ENCODE measurements at places on chromosomes 5 and 9.

DNA sequence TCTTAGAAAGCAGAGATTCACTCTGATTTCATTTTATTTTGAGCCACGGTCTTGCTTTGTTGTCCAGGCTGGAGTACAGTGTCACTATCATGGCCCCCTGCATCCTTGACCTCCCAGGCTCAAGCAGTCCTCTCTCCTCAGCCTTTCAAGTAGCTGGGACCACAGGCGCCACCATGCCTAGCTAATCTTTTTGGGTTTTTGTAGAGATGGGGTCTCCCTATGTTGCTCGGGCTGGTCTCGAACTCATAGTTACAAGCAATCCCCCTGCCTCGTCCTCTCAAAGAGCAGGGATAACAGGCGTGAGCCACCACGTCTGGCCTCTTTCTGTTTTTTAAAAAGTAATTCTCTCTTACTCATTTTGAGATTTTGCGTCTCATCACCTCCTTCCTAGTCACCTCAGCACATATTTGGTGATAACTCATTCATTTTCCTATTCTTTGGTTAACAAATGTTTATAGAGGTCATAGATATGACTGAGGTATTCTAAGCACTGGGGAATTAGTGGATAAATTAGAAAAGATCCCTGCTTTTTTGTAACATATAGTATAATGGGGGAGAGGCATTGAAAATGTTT is 10.8 kb upstream of the DCP2 start:
- no peak for DNase-seq

- DNase-seq, result no peak
Observed at GRCh38 chr9:27426511-27427271, 97.4 kb upstream of the IFNK start.

DNA sequence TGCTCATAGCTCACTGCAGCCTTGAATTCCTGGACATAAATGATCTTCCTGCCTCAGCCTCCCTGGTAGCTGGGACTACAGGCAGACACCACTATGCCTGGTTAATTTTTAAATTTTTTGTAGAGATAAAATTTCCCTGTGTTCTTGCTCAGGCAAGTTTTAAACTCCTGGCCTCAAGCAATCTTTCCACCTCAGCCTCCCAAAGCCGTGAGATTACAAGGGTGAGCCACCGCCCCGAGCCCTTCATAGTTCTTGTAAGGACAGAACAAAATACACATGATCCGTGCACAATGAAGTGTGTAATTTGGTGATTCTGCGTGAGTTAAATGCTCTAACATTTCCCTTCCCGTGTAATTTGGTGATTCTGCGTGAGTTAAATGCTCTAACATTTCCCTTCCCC is 27.7 kb upstream of the MYO10 start:
- no peak for DNase-seq

GRCh38 chr5:179870403-179870903 is 11.8 kb upstream of the MRNIP start:
- no peak for DNase-seq

- DNase-seq, result no peak
Observed at GRCh38 chr5:69043655-69043996, 50.2 kb upstream of the SLC30A5 start.

- DNase-seq, result peak; percentile 29
Observed at GRCh38 chr5:56693220-56693579, 122.1 kb upstream of the MAP3K1 start.

DNA sequence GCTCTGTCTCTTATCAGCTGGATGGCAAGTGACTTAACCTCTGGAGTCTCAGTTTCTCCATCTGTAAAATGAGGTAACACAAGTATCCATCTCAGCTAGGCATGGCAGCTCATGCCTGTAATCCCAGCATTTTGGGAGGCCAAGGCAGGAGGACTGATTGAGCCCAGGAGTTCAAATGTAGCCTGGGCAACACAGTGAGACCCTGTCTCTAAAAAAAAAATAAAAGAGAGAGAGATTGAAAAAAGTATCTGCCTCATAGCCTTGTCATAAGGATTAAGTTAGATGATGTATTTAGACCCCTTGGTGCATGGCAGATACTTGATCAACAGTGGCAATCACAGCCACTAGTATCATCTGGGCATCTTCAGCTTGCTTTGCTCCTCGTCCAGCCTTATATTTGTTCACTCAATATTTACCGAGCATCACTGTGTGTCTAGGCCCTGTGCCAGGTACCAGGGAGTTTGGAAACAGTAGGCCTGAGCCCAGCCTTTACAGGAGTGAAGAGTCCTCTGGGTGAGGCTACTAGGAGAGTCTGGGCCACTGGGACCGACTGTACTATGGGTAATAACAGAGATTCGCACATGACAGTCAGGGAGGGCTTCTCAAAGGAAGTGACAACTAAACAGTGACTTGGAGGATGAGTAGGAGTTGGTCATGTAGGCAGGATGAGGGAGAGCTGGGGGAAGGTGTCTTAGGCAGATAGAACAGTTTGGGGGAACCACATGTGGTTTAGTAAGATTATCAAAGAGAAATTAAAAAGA is 34.2 kb downstream of the CORO2A start:
- no peak for DNase-seq

DNA sequence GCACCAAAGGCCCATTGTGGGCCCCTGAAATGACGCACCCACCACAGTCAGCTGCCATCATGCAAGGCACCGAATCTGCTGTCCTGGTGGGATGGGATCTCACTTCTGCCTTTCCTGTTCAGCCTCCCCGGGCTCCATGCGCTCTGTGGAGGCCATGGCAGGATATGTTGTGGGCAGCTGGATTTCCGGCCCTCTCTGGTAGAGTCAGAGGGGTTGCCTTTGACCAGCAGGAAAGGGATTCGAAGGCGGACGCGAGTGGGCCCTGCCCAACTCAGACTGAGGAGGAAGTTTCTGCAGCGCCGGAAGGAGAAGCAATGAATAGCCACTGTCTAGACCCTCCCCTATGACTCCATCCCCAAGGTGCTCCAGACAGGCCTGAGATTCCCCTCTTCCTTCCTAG is 35.5 kb downstream of the GADD45G start:
- no peak for DNase-seq

DNA sequence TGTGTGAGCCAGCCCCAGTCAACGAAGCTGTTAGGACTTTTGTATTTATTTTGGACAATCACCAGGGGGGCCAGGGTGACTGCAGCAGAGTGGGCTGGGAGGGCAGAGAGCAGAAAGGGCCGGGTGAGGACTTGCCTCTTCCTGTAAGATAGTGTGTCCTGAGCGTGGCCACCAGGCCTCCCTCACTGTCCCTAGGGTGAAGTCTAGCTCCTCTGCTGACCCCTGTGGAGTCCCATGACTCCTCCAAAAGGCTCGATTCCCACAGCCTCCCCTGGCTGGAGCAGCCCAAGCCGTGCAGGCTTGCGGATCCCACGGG is 147.8 kb downstream of the RXRA start:
- no peak for DNase-seq

DNA sequence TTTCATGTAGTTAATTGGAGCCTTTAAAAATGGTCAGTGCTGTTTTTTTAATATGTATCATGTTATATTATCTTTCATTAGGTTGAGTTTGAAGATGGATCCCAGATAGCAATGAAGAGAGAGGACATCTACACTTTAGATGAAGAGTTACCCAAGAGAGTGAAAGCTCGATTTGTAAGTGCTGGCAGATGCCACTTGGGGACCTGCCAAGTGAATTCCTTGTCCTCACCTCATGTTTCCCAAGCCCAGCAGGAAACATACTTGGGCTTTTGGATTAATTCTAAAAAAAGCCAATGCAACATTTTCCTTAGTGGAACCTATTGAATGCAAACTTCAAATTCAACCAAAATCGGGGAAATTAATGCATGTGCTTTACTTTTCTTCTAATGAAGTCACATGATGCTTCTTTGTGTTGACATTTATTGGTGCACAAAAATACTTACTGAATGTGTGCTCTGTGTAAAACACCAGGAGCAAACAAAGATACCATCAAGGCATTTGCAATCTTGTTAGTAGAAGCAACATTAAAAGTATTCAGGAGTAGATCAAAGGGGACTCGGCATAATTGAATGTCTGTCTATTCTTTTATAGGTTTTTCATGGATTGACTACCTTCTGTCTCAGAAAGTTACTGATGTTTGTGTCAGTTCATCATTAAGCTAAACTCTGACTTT is 412.1 kb downstream of the KDM4C start:
- DNase-seq, result no peak

DNA sequence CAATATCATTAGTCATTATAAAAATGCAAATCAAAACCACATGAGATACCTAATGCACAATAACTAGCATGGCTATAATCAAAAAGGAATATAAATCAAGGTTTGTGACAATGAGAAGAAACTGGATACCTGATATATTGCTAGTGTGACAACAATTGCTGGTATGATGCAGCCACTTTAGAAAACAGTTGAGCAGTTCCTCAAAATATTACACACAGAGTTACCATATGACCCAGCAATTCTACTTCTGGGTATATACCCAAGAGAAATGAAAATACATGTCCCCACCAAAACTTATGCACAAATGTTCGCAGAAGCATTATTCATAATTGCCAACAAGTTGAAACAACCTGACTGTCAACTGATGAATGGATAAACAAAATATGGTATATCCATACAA is 339.7 kb upstream of the POU5F2 start:
- no peak for DNase-seq

GRCh38 chr9:7033076-7034045 is 275.6 kb downstream of the KDM4C start:
- no peak for DNase-seq

DNA sequence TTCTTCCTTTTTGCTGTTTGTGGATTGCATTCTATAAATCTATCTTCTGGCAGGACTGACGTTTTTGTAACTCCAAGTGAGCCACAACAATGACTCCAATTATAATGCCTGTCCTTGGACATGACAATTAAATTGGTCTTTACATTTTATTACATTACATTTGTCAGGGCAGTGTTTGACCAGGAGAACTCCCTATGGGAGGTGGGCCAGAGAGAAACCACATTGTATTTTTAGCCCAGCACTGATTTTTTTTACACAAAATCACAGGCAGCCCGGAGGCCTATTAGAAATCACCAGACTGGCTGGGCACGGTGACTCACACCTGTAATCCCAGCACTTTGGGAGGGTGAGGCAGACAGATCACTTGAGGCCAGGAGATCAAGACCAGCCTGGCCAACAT is 99.1 kb upstream of the SMC5 start:
- no peak for DNase-seq

DNA sequence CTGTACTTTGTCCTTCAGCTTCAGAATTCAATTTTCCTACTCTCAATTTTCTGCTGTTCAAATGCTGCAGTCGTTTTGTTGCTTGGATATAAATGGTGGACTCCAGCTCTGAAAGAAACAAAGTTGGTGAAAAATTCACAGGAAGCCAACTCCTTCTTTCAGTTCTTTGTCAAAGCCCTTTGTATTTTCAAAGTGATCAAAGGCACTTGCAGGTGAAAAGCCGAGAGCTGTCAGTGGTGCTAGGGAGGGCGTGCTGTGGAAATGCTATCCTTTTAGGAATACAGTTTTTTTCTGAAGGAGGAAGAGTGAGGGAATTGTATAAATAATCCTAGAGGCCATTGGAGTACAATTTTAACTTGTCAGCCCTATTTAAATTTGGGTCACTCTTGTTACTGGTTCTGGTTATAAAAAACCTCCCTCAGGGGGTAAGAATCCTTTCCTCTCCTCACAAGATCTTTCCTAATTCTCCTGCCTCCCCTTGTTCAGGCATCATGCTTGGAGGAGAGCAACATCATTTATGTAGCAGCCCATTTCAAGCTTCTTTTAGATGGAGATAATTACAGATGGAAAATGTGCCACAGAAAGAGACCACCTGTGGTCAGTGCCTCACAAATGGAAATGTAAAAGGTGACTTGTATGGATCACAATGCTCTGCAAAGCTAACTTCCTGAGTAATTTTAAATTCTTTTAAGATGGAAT is 62.5 kb upstream of the GHR start:
- DNase-seq, result no peak

DNA sequence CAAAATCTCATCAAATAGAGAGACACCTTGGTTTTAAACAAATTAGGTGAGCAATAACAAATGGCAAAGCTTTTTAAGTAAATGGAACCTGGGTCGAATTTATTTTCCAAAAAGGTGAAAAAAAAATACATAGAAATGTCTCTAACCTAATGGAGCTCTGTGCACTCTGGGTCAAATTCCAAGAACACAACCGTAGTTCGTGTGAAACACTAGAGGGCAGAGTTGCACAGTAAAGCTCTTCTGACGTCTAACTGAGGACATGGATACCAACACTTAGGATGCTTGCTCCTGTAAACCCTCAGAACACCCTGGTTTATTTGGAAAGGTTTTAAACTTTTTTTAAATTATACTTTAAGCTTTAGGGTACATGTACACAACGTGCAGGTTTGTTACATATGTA is 18.9 kb downstream of the MARCHF11 start:
- DNase-seq, result no peak

GRCh38 chr5:129724222-129724621 is 23.7 kb upstream of the MINAR2 start:
- no peak for DNase-seq

DNA sequence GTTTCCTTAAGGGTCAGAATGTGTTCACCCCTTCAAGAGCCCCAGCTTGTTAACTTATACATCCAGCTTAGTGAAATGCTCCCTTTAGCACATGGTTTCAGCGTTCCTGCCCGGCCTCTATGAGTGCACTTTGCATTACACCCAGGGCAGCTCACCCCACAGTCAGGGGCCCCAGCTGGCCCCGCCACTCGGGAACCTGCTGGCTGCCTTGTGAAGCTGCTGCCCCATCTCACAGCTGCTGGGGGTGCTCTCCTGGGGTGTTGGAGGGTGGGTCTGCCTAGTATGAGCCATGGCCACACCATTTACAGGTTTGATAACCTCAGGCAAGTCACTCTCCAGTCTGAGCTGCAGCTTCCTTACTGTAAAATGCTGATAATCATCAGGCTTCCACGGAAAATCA is 32.2 kb downstream of the HRH2 start:
- no peak for DNase-seq

DNA sequence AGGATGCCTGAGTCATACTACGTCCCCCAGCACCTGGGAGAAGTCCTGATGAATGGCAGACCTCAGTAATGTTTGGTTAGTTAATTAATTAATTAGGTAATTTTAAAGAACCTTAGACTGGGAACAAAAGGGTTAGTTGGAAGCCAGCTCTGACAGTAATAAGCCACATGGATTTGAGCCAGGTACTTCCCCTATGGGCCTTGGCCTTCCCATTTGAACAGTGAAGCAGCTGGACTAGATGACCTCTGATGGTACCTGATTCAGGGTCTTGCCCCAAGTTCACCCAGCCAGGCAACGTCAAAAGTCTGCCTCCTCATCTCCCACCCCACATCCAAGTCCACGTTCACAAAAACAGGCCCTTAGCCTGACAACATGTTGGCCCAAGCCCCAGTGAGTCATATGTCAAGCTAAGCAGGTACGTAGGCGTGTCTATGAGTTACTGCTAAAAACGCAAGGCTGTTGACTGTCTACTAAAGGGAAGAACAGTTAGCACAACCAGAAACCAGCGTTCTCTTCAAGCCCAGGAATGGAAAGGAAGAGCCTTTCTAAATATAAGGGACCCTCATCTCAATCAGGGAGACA is 303.2 kb downstream of the ACTL7B start:
- no peak for DNase-seq

GRCh38 chr9:14994738-14995137 is 84.5 kb upstream of the FREM1 start:
- no peak for DNase-seq

GRCh38 chr5:23579566-23579965 is 72.2 kb downstream of the PRDM9 start:
- DNase-seq, result no peak

GRCh38 chr9:71355884-71356283 is 234.5 kb upstream of the TRPM3 start:
- DNase-seq, result no peak

GRCh38 chr5:159515197-159515596 is 184.9 kb upstream of the IL12B start:
- no peak for DNase-seq

GRCh38 chr9:136900988-136901515 is 14.7 kb downstream of the TRAF2 start:
- DNase-seq, result no peak
